ENCODE measurements at places on chromosomes 1 and 21.

DNA sequence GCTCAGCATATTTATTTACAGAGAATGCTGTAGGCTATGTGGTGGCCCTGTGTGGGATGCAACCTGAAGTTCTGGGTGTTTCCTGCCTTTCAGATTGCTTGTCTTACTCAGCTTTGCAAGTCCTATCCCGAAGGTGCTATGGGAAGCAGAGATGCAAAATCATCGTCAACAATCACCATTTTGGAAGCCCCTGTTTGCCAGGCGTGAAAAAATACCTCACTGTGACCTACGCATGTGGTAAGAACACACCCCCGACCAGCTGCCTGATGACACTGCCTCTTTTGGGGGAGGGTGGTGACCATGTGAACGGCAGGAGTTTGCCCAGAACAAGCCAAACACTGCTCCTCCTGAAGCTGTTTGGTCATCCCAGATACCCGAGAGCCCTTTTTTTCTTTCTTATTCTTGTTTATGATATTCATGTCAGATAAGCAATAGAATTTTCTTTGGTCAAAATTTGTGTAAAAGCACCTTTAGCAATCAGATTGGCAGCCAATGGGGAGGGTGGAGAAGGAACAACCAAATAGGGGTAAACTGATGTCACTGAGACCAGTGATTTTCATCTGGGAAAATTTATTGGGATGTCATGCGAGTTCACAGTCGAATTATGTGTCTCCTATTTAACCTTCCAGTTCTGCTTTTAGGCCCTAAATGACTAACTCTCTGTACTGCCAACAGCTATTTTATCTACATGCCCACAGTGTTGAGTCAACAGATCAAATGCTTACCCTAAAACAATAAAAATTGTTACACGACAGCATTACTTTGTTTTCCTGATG, 82.6 kb downstream of the EVA1C start:
- no peak for DNase-seq

DNA sequence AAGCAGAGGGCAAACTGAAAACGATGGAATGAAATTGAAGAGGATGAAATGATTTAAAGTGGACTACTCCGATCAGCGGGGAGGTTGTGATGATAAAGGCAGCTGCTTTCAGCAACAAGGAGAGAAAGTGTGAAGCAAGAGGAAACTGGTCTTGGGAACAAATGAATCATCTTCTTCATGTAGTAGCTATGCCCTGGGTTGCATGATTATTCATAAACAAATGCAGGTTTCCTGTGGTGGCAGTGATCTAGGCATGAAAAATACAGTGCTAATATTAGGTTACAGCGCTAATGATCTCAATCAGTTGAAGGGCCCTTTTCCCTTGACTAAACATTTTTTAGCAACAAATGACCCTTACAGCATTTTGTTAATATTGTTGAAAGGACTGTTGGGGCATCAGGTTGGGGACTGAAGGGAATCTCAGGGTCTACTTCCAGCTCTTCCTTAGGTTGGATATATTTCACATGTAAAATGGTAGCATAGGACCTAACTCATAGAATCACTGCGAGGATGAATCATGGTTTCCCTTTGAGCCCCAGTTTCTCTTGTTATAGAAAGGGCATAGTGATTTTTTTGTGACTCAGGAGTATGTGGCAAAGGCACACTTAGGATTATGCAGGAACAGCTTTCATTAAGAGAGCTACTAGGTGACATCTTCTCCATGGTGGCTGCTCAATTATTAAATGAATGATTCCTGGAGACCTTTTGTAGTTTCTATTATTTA, 1.9 kb upstream of the ZFYVE9 start:
- DNase-seq = no peak

GRCh38 chr1:10733474-10734366, 62.7 kb downstream of the CASZ1 start:
- no peak for DNase-seq

GRCh38 chr1:176460544-176461336, 2.2 kb upstream of the PAPPA2 start:
- DNase-seq = no peak

DNA sequence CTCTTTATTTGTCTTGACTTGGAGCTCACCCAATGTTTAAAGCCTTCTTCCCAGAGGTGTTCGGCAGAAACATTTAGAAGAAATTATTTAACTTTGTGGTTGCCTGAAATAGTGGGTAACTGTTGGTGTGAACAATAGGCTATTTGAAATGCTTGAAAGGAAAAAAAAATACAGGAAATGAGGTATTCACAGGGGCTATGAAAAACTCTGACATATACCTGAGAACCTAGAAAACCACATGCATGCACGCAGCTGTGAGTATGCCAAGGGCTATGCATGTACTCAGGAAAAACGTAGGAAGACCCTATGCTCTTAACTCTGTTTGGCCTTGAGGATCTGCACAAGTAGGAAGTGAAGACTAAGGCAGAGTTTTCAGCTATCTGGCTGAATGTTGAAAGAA, 16.4 kb upstream of the RNF186 start:
- no peak for DNase-seq

DNA sequence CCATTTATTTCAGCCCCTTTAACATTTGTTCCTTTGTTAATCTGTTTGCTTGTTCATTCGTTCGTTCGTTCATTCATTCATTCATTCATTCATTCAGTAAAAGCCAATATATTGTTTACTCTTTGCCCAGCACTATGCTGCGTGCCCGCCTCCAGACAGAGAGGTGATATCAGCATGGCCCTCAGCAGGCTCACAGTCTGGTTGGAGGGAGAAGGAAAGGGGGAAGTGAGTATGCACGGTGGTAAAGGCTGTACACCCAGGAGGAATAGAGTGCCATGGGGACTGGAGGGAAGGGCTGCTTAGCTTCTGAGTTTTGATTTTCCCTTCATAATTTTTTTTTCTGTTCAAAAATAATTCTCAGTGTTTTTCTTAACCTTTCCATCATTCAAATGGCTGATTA, 144.7 kb downstream of the NOS1AP start:
- no peak for DNase-seq

- peak; percentile 56 for DNase-seq
Measured at GRCh38 chr1:147640553-147641165, 29.7 kb downstream of the ACP6 start.

Measured in stimulated activated CD8-positive, alpha-beta memory T cell treated with anti-CD3 and anti-CD28 coated beads, Interleukin-15, amount 100 ng/mL, for 1 hour (primary cell).